ENCODE measurements at places on chromosomes 16 and 17. TPM values are rescaled to one million over a fixed set of nuclear protein-coding genes. Genes with fewer than 3 reads are reported as not detected.

The KCNH4 gene
- total RNA-seq = 0.74 TPM

The DNAH9 gene
- total RNA-seq = 1.5 TPM

The SGSH gene
- total RNA-seq = 5.7 TPM

The KCNJ18 gene
- not detected for total RNA-seq

The PRAC1 gene
- total RNA-seq = not detected

The PPP1R1B gene
- total RNA-seq = 20.7 TPM

The KRT25 gene
- total RNA-seq = 0.49 TPM

The OR2C1 gene
- 0.49 TPM for total RNA-seq

The GCSH gene
- 25.8 TPM for total RNA-seq

The TMEM100 gene
- total RNA-seq = 3.9 TPM

The DLX4 gene
- not detected for total RNA-seq

The DPEP3 gene
- 0.25 TPM for total RNA-seq

The KRT24 gene
- not detected for total RNA-seq

The KCNAB3 gene
- total RNA-seq = 3.7 TPM

The BIRC5 gene
- 3.2 TPM for total RNA-seq

The TRPV2 gene
- 0.98 TPM for total RNA-seq

The ARHGAP23 gene
- 82.4 TPM for total RNA-seq

The HBA1 gene
- total RNA-seq = 167 TPM

The LHX1 gene
- total RNA-seq = under 0.01 TPM

The C17orf100 gene
- total RNA-seq = 3.2 TPM

The CD300A gene
- 2.0 TPM for total RNA-seq

The TOX3 gene
- total RNA-seq = 17.0 TPM

All from temporal lobe (tissue), 4 donors.